ENCODE measurements at places on chromosomes 7 and 10.

DNA sequence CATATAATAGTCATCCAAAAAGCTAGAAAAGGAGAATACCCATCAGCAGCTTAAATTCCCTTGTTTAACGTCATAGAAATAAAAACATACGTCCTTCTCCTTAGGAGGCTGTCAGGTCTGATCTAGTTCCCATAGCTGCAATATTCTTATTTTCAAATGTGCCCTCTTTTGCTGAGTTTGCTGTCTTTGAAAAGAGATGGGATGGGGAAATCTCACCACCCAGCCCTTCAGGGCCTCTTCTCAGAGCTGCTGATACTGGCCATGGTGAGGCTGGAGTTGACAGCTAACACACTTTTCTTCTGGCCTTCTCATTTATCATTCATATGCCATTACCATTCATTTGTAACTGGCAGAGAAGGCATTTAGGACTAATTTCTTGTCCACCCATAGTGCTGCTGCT, 5.1 kb upstream of the PCGF5 start:
- no peak for DNase-seq

GRCh38 chr10:10294881-10295529, 722.7 kb upstream of the CELF2 start:
- no peak for DNase-seq

DNA sequence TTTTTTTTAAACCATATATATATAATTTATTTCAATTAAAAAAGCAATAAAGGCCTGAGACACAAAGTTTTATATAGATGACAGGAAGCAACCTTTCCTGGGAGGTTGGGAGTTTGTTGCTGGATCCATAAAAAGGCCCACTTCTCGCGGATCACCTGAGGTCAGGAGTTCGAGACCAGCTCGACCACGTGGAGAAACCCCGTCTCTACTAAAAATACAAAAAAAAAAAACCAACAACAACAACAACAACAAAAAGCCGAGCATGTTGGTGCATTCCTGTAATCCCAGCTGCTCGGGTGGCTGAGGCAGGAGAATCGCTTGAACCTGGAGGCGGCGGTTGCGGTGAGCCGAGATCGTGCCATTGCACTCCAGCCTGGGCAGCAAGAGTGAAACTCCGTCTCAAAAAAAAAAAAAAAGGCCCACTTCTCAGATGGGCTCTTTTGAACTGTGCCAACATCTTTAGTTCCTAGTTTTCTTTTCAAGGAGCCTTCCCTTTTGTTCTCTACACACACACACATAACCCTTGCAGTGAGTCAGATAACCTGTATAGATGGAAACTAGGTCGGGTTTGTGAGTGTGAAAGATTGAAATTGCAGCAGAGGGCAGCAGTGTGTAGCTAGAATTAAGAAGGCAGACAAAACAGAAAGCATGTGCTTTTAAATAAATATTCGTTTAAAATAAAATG, 1.2 kb upstream of the SMNDC1 start:
- peak; percentile 91 for DNase-seq

- no peak for DNase-seq
Measured at GRCh38 chr7:102271158-102271798, 15.4 kb upstream of the SH2B2 start.

DNA sequence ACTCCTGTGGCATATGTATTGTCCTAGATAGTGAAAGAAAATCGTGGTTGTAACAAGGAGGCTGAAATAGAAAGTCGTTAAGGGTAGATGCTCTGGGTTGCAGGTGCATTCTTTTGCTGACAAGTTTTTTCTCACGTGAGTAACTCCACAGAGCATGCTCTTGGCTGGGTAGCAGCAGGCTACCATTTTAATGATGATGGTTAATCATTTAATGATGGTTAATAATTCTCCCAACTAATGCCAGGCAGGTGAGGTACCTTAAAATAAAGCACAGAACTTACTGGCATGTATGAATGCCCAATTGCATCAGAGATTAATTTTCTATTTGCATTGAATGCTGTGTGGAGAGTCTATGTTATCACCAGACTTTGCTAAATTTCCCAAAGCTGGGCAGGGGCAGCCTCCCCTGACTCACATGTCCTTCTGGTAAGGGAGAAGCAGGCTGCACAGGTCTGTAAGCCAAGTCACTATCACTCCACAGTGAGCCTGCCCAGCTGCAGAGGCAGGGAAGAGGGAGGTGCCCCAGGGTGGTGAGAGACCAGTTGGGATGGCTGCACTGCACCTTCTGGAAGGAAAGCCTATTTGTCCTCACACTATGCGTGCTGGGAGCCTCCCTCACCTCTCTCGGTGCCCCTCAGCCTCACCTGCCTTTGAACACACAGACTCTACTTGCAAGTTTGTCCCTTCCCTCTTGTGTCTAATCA, 287.0 kb upstream of the IGFBP3 start:
- no peak for DNase-seq

- no peak for DNase-seq
Measured at GRCh38 chr10:8722835-8723234, 668.3 kb downstream of the GATA3 start.

DNA sequence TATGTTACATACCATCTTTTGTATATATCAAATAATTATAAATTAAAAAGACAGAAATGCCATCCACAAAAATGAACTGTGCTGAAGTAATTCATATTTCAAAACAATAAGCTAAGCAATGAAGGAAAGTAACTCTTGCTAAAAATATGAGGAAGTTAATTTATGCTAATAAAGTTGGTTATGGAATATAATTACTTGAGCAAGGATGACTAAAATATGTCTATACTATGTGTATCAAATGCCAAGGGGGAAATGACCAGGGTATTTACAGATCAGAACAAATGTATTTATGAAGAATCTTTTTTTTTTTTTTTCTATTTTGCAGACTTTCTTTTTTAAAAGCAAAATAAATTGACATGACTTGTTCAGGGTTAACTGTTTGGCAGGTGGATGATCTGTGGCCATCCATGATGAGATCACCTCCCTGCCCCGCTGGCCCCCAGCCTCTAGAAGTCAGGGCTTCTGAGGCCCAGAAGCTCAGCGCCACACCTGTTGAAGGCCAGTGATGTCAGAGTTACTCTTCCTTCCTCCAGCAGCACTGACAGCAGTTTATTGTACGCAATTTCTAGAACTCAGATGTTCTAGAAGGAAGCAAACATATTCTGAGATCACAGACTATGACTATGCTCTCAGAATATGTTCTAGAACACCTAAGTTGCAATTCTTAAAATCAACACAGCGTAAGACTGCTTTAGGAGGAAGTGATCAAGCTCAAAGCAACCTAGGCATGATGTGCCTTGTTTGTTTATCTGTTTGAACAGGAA, 196.1 kb upstream of the KLF14 start:
- DNase-seq = no peak

GRCh38 chr10:107618504-107618994, 454.0 kb upstream of the SORCS1 start:
- no peak for DNase-seq

GRCh38 chr10:76311752-76312636, 880.6 kb downstream of the LRMDA start:
- peak; percentile 18 for DNase-seq

DNA sequence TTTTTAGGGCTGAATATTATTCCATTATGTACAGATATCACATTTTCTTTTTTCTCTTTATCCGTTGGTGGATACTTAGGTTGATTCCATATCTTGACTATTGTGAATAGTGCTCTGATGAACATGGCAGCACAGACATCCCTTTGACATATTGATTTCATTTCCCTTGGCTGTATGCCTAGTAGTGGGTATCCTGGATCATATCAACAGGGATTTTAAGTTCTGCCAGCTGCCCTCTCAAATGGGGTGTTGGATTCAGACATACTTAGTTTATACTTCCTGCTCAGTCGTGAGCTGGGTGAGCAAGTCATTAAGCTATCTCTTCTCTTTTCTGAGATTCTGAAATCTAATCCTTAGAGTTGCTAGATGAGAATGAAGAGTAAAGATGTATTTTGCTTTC, 139.6 kb upstream of the SORCS3 start:
- no peak for DNase-seq

All from KBM-7 (cell line).